Purkinje cell (primary cell): ENCODE measurements at places on chromosomes 2 and 18. TPM values are rescaled to one million over a fixed set of nuclear protein-coding genes. Genes with fewer than 3 reads are reported as not detected.

CD8A gene
- polyA plus RNA-seq: 2.1 and 4.4 TPM in 2 replicates

TRABD2A gene
- polyA plus RNA-seq: 3.2 TPM in 1 of 2 replicates, not detected in the other

ADRA2B gene
- not detected in 2 replicates for polyA plus RNA-seq

CFC1 gene
- 0.39 and 0.85 TPM in 2 replicates for polyA plus RNA-seq

IGFBP5 gene
- polyA plus RNA-seq: 2.0 and 5.2 TPM in 2 replicates

ZEB2 gene
- polyA plus RNA-seq: 9.3 and 31.7 TPM in 2 replicates

DOCK10 gene
- polyA plus RNA-seq: 3.3 and 5.4 TPM in 2 replicates

GBX2 gene
- 0.52 TPM in 1 of 2 replicates, not detected in the other for polyA plus RNA-seq

MARCHF4 gene
- 0.17 and 0.24 TPM in 2 replicates for polyA plus RNA-seq

CDK15 gene
- not detected in 2 replicates for polyA plus RNA-seq

EVA1A gene
- polyA plus RNA-seq: 0.67 and 1.7 TPM in 2 replicates

SGO2 gene
- 9.7 and 10.3 TPM in 2 replicates for polyA plus RNA-seq

EFR3B gene
- polyA plus RNA-seq: 2.7 and 4.0 TPM in 2 replicates

ZC3H6 gene
- 12.7 and 13.3 TPM in 2 replicates for polyA plus RNA-seq

CD8B2 gene
- polyA plus RNA-seq: not detected in 2 replicates

DLGAP1 gene
- 109 and 112 TPM in 2 replicates for polyA plus RNA-seq

EN1 gene
- polyA plus RNA-seq: not detected in 2 replicates
